Purkinje cell (primary cell): ENCODE measurements at places on chromosomes 13 and 19. TPM values are rescaled to one million over a fixed set of nuclear protein-coding genes. Genes with fewer than 3 reads are reported as not detected.

The ETV2 gene
- polyA plus RNA-seq: 0.70 TPM in 1 of 2 replicates, not detected in the other

The ZNF296 gene
- polyA plus RNA-seq: 0.15 TPM in 1 of 2 replicates, not detected in the other

The LHB gene
- polyA plus RNA-seq: not detected in 2 replicates

The ZIC5 gene
- 1.9 and 2.6 TPM in 2 replicates for polyA plus RNA-seq

The CRLF1 gene
- polyA plus RNA-seq: 2.3 TPM in 1 of 2 replicates, not detected in the other

The ZNF548 gene
- polyA plus RNA-seq: 0.88 and 1.4 TPM in 2 replicates

The TLE6 gene
- polyA plus RNA-seq: 1.4 TPM in 1 of 2 replicates, not detected in the other

The C2CD4C gene
- polyA plus RNA-seq: 0.08 TPM in 1 of 2 replicates, not detected in the other

The KLK15 gene
- polyA plus RNA-seq: not detected in 2 replicates

The MUC16 gene
- 0.11 and 0.15 TPM in 2 replicates for polyA plus RNA-seq

The LRRC63 gene
- polyA plus RNA-seq: 0.55 and 0.67 TPM in 2 replicates

The CGB2 gene
- polyA plus RNA-seq: not detected in 2 replicates

The PAK4 gene
- polyA plus RNA-seq: 0.22 and 2.0 TPM in 2 replicates

The TMPRSS9 gene
- not detected in 2 replicates for polyA plus RNA-seq

The HSPB6 gene
- 0.50 TPM in 1 of 2 replicates, not detected in the other for polyA plus RNA-seq

The BEST2 gene
- not detected in 2 replicates for polyA plus RNA-seq

The ERVK3-1 gene
- 113 and 115 TPM in 2 replicates for polyA plus RNA-seq

The GPR12 gene
- polyA plus RNA-seq: 3.9 and 4.3 TPM in 2 replicates

The PPP5C gene
- 12.9 and 13.0 TPM in 2 replicates for polyA plus RNA-seq

The PRR20B gene
- not detected in 2 replicates for polyA plus RNA-seq

The ZNF534 gene
- 0.73 and 0.85 TPM in 2 replicates for polyA plus RNA-seq

The TRAPPC6A gene
- polyA plus RNA-seq: 21.4 and 25.5 TPM in 2 replicates

The KLK1 gene
- polyA plus RNA-seq: not detected in 2 replicates

The CATSPERD gene
- polyA plus RNA-seq: not detected in 2 replicates

The DAND5 gene
- not detected in 2 replicates for polyA plus RNA-seq

The EPS8L1 gene
- polyA plus RNA-seq: 3.7 TPM in 1 of 2 replicates, not detected in the other

The FGF9 gene
- polyA plus RNA-seq: 63.8 and 63.9 TPM in 2 replicates

The FPR1 gene
- polyA plus RNA-seq: not detected in 2 replicates

The CD22 gene
- polyA plus RNA-seq: 0.28 TPM in 1 of 2 replicates, not detected in the other

The MEIOSIN gene
- polyA plus RNA-seq: not detected in 2 replicates

The FXYD7 gene
- polyA plus RNA-seq: 62.3 and 64.4 TPM in 2 replicates

The DPF1 gene
- 0.87 TPM in 1 of 2 replicates, not detected in the other for polyA plus RNA-seq

The PRTN3 gene
- not detected in 2 replicates for polyA plus RNA-seq

The CD79A gene
- not detected in 2 replicates for polyA plus RNA-seq

The LILRB2 gene
- polyA plus RNA-seq: not detected in 2 replicates

The URAD gene
- polyA plus RNA-seq: not detected in 2 replicates

The NEK5 gene
- 0.55 and 1.3 TPM in 2 replicates for polyA plus RNA-seq

The ZNF728 gene
- polyA plus RNA-seq: 7.4 and 21.9 TPM in 2 replicates

The CASP14 gene
- polyA plus RNA-seq: not detected in 2 replicates

The IRGC gene
- not detected in 2 replicates for polyA plus RNA-seq
